ENCODE measurements at places on chromosomes 1 and 21.
A peak's percentile ranks its signal among the peaks of the same experiment; 100 is the strongest.

DNA sequence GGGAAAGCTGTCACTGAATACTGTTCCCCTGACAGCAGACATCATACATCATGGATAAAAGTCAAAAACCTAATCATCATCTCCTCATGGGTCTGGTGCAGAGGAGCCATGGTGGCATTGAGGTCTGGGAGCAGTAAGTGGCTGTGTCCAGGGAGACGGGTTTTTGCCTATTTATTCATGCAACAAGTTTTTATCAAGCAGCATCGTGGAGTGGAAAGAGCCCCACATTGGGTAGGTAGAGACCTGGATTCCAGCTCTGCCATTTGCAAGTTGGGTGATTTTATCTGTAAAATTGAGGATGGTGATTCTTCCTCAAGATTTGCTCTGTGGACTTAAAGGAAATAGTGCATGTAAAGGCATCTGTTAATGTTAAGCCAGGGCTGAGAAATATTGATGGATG is 4.2 kb downstream of the CACHD1 start:
- no peak for DNase-seq

- DNase-seq, result peak; percentile 50
These were observed 9.4 kb downstream of the KIRREL1 start for GRCh38 chr1:158002631-158003405.

GRCh38 chr1:247822060-247822459 is 1.9 kb downstream of the OR14A16 start:
- no peak for DNase-seq

- no peak for DNase-seq
These were observed 12.1 kb upstream of the C8B start for GRCh38 chr1:56977910-56978309.

DNA sequence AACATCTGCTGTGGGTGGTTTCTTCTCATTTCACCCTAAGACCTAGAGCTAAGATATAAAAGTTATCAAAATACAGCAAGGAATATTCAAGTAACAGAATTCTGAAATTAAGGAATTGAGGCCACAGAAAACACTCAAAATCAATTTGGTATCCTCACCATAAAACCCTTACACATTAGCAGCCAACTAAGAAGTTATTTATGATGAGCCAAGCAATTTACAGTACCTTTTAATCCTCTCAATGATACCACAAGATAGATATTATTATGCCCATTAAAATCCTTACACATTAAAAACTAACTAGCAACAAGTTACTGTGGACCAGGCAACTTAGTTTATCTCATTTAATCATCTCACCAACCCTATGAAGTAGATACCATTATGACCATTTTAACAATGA is 81.6 kb downstream of the FAF1 start:
- no peak for DNase-seq

- peak; percentile 48 for DNase-seq
These were observed 194.0 kb upstream of the VAMP3 start for GRCh38 chr1:7576946-7577657.

- peak; percentile 20 for DNase-seq
These were observed 37.0 kb downstream of the BACH1 start for GRCh38 chr21:29335720-29336119.

- DNase-seq, result no peak
These were observed 114.1 kb downstream of the UCK2 start for GRCh38 chr1:165941531-165941930.

GRCh38 chr1:40753142-40753882 is 30.3 kb upstream of the KCNQ4 start:
- DNase-seq, result no peak

DNA sequence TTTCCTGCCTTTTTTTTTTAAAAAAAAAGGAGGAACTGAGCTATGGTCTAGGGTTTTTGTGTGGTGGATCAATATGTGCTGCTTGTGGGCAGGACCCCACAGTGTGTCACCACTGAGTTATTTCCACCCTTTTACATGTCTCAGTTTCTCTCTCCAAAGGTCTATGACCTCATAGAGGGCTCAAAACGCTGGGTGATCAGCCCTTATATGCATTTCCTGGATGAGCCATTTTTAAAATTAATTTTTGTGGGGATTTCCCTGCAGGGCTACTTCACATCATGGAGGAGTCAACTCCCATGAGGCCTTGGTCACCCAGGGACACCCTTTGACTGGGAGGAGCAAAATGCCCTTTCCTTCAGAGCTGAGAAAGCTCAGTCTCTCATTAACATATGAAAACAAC is 20.7 kb upstream of the HAO2 start:
- no peak for DNase-seq

GRCh38 chr1:85330711-85331290 is 54.4 kb upstream of the BCL10 start:
- DNase-seq, result peak; percentile 87

DNA sequence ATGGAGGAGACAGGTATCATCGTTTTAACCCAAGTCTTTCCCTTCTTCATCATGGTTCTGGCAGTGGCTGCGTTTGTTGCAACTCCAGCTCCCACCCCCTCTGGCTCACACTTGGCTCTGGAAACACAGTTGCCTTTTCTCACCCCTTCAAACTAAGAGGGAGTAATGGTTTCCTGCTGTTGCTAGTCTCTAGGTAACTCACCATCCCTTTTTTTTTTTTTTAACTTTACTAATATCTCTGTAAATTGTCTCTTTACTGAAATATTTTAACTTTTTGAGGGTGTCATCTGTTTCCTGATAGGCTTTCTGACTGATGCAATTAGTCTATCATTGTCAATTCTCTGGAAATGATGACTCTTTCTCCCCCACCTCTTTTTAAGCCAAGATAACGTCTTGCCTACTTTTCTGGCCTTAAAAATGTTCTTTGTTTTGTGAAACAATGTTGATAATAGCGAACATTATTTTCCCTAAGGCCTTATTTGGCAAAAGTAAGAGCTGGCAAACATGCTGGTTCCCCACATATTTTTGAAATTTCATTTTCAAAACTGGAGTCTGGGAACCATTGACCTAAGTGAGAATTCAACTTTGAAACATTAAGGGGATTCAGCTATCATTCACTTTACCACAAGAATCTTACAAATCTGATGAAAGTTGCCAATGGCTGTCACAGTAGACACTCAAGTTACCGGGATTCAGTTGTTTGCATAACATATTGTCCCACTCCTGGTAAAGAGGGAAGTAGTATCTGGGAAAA is 85.3 kb downstream of the LEPR start:
- DNase-seq, result no peak

- no peak for DNase-seq
These were observed 622.4 kb downstream of the MATN1 start for GRCh38 chr1:30101016-30101415.

- peak; percentile 44 for DNase-seq
These were observed 42.4 kb upstream of the FMO2 start for GRCh38 chr1:171142416-171143385.

DNA sequence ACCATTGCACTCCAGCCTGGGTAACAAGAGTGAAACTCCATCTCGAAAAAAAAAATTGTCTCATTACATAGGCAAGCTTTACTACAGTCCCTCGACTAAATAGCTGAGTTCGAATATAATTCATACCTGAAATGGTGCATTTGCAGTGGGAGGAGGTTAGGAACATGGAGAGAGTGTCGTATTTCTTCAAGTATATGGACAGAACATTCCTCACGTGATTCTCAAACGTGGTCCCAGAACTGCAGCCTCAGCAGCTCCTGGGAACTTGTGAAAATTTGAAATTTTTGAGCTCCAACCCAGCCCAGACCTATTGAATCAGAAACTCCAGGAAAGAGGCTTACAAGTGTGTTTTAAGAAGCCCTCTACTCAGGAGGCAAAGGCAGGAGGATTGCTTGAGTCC is 7.2 kb downstream of the CDA start:
- no peak for DNase-seq

DNA sequence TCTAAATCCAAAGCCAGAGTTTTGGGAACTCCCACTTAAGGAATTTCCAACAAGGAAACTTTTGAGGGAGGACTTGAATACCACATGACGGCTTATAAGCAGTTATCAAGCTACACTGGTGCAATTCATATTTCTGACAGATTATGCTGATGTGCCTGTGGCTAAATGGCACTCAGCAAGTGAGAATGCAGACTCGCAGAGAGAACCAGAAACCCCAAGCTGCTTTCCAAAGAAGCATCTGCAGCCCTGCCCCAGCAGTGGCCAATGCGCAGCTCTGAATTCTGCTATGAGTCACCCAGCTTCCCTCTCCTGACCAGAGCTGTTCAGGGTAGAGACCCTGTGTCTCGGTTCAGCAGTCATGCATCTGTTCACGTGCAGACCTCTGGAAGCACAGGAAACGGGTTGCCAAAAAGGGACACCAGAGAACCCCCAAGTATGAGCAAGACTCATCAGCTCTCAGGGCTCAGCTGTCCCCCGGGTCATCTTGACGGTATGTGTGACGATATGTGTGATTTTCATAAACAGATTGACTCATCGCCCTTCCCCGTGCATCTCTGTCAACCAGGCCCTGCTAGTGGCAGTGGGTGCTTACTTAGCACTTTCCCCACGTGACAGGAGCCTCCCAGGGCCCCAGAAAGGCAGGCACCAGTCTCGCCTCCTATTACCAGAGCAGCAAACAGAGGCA is 76.3 kb downstream of the ITPKB start:
- peak; percentile 92 for DNase-seq

GRCh38 chr1:40870135-40870728 is 8.1 kb upstream of the CITED4 start:
- no peak for DNase-seq

DNA sequence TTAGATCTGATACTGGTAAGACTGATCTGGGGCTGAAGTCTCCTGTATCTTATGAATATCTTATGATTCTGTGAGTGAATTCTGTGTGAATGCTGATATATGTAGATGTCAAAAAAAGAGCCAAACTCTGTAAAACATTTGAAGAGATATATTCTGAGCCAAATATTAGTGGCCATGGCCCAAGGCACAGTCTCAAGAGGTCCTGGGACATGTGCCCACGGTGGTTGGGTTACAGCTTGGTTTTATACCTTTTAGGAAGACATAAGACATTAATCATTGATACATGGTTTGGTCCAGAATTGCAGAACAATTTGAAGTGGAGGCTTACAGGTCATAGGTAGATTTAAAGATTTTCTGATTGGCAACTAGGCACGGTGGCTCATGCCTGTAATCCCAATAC is 118.3 kb downstream of the KCNK1 start:
- no peak for DNase-seq

GRCh38 chr1:89948722-89949345 is 46.1 kb upstream of the ZNF326 start:
- DNase-seq, result no peak

DNA sequence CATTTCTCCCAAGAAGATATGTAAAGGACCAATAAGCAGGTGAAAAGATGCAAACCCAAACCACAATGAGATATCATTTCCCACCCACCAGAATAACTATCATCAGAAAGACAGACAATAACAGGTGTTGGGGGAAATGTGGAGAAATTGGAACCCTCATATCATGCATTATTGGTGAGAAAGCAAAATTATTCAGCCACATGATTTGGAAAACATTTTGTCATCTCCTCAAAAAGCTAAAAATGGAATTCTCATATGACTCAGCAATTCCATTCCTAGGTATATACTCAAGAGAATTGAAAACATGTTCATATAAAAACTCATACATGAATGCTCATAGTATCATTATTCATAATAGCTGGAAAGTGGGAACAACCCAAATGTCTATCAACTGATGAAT is 25.1 kb upstream of the RNF186 start:
- DNase-seq, result no peak

DNA sequence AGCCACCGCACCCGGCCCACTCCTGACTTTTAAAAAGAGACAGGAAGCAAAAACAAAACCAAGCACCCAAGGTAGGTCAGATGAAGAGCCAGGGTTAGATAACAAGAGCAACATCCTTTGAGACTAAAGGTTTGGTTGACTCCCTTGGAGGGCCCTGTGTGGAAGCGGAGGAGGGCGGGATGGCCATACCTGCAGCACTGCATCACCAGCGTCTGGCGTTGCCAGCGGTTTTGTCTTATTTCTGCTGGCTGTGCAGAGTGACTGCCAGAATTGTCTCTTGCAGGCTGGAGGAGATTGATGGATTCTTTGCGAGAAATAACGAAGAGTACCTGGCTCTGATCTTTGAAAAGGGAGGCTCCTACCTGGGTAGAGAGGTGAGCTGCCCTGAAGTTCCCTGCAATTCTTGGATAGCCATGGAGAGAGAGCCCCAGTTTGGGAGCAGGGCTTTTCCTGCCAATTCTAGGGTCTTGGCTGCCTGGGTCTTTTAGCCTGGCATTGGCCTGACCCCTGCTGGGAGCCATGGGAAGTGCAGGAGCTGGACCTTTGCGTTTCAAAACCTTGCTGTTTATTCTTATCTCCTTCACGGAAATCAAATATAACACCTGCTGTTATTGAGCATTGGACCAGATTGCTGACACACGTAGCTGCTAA is 24.0 kb downstream of the QSOX1 start:
- peak; percentile 81 for DNase-seq

DNA sequence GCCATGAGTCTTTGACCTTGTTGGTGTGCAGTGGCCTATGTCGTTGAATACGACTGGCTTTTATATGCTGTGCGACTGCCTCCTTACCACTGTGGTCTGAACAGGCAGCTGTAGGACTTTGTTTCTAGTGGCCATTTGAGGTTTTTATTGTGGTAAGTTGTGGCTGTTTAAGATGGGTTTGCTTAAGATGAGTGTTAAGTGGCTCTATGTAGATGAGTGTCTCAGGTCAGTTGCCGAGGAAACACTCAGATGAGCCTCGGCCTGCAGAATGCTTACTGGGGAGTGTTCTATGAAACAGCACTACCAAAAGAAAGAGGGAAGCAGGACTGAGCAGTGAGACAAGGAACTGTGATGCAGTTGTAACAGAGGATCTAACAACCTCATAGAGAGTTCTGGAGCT is 14.9 kb upstream of the CD1C start:
- no peak for DNase-seq

GRCh38 chr1:31483012-31483946 is 70.3 kb downstream of the SERINC2 start:
- DNase-seq, result peak; percentile 88

GRCh38 chr1:175774921-175775320 is 31.5 kb upstream of the TNR start:
- no peak for DNase-seq

DNA sequence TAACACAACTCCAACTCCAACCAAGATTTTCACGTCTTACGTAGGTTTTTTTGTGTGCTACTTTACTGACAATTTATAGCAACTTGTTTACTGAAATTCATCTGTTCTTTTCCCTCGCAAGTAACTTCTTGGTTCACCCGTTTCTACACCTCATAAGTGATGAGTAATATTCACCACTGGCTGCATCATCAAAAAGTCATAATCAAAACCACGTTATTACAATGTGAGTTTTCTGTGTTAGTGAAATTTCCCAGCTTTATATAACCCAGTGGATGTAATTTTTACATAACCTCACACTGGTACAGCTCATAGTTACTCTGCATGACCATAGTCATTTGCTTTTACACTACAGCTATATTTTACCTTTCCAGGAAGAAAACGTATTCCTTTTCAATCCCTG is 401.1 kb upstream of the LYPLAL1 start:
- DNase-seq, result peak; percentile 59

GRCh38 chr1:58629031-58629462 is 52.0 kb upstream of the TACSTD2 start:
- DNase-seq, result peak; percentile 37
